NCI-H1105 (cell line): ENCODE measurements at places on chromosomes 5 and 9.

- DNase-seq, result no peak
These were observed 249.6 kb downstream of the PBX3 start for GRCh38 chr9:125996791-125997190.

GRCh38 chr9:113601656-113602055 is 138.1 kb downstream of the RGS3 start:
- no peak for DNase-seq

GRCh38 chr5:108118813-108119514 is 262.9 kb downstream of the FBXL17 start:
- no peak for DNase-seq

DNA sequence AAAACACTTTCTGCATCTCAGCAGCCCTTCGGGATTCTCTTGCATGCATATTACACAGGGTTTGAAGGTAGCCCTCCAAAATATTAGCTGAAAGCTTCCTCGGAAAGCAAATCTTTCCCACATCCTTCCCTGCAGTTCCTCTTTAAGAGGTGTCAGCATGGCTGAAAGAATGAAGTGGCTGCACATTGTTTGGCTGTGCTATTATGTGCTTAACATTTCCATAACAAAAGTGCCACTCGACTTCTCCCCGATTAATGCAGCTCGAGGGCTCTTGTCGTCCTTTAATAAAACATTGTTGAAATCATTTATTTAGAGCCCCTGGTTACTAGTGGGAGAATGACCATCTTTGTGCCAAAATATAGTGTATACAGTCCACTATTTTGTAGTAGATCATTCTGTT is 6.5 kb downstream of the GAS1 start:
- peak; percentile 70 for DNase-seq
